ENCODE measurements at places on chromosomes 16 and 17.

GRCh38 chr17:49890852-49891251 is 43.0 kb upstream of the TAC4 start:
- no peak for DNase-seq

- no peak for DNase-seq
Observed at GRCh38 chr17:70308618-70309017, 139.3 kb downstream of the KCNJ2 start.

GRCh38 chr17:9908649-9909042 is 3.6 kb upstream of the RCVRN start:
- DNase-seq = no peak

DNA sequence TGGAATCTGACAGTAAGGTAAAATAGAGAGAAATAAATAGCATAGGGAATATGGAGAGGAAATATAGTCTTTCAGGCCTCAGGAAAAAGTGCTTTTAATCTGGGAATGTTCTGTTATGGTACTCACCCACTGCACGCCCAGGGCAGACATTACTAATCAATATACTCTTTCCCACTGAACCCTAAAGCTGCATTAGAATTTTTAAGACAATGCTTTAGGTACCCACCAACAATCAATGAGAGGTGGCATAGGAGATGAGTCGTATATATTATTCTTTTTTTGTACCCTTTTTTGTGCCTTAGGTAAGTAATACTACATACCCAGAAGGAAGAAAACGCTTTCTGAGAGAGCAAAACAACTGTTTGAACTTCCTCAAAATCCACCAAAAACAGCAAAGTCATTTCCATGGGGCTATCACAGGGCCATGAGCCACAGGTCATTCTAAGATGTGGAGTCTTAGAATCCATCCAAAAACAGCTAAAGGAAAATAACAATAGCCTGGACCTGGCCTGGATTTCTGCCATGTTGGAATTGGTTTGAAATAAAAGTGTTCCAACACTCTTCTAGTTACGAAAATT is 542.1 kb downstream of the XYLT1 start:
- no peak for DNase-seq

DNA sequence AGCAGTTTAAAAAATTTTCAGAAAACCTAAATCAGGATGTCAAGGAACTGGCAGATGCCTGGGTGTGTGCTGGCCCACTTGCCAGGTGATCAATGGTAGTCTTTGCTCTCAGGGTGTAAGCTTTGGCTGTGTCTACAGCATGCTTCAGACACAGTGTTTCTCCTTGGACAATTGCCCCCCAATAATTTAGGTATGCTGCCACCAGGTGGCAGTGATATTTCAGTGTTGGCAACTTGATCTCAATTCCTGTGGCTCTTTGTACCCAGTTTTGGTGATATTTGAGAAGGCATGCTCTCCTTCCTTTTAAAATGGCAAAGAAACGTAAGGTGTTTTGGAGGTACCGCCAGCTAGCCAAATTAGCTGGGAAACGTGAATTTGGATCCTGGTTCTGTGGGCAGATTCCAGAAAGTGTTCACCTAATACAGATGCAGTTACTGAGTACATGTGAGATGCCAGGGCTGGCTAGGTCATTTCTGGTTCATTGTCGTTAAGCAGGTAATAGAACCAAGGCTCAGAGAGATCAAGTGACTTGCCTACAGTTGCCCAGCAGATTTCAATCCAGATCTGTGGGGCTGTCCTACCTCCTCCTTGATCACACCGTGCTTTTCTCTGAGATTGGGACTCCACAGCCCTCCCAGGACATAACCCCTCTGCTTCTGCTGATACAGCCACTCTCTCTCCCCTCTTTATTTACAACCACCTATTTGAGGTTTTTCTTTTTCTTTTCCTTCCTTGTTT is 155.6 kb upstream of the PLCG2 start:
- peak; percentile 48 for DNase-seq

DNA sequence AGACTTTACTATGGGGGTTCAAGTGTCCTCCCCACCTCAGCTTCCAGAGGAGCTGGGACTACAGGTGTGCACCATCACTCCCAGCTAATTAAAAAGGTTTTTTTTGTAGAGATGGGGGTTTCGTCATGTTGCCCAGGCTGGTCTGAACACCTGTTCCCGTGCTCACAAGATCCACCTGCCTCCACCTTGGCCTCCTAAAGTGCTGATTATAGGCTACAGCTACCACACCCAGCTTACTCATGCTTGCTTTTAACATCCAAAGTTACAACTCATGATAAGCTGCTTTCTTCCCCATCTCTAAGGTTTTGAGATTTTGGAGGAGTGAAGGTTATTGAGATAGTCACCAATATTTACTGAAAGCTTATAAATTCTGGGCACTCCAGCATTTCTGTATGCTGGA is 2.6 kb downstream of the NUP88 start:
- no peak for DNase-seq

- no peak for DNase-seq
Observed at GRCh38 chr16:21145738-21146137, 4.9 kb downstream of the DNAH3 start.

GRCh38 chr16:55249936-55250335 is 74.1 kb upstream of the IRX6 start:
- no peak for DNase-seq

DNA sequence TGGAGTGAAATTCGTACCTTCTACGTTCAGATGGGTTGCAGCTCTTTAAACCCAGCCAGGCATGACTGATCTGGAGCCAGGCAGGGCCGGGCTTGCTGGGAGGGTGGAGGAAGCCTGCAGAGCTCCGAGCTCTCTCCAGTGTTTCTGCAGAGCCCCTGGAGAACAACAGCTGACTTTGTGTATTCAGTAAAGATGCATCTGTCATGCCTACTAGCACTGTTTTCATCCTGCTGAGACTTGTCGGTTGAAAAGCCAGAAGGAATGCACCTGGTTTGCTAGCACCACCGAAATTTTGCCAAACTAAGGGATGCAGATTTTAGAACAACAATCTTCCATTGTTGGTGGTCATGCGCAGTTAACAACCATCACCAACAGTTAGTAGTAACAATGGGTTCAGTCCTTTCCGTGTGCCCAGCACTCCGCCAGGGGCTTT is 22.4 kb upstream of the SCNN1B start:
- no peak for DNase-seq

DNA sequence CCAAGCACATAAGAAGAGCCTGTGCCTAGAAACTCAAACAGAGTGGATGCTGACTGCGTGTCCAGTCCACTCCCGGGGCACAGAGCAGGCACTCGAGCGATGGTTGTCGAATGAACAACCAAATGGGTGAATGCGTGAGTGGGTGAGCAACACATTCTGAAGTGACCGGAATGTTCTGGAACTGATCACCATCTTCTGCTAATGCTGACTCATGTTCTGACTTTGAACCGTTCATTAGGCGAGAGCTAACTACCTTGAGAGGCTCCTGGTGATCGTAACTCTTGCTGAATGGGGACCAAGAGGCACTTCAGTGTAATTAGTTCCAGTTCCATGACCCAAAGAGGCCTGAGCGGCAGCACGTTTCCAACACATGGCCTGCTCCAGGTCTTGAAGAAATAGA is 37.9 kb downstream of the IRF8 start:
- no peak for DNase-seq

DNA sequence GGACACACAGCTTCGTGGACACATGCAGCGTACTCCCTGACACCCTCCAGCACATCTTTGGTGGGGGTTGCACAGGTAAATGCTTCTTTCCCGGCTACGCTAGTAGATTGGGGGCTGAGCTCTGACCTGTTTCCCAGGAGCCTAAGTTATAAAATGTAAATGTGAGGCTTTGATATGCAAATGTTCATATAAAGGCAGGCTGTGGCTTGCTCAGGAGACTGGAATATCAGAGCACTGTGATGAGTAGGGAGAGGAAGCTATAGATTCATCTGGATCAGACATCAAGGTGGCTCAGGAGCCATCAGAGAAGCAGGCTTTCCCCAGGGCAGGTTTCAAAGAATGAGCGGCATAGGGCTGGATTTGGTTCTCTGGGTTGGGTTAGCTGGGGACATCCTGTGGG is 3.4 kb upstream of the ETV4 start:
- no peak for DNase-seq

GRCh38 chr17:47846716-47847340 is 4.1 kb downstream of the SP6 start:
- DNase-seq = no peak

DNA sequence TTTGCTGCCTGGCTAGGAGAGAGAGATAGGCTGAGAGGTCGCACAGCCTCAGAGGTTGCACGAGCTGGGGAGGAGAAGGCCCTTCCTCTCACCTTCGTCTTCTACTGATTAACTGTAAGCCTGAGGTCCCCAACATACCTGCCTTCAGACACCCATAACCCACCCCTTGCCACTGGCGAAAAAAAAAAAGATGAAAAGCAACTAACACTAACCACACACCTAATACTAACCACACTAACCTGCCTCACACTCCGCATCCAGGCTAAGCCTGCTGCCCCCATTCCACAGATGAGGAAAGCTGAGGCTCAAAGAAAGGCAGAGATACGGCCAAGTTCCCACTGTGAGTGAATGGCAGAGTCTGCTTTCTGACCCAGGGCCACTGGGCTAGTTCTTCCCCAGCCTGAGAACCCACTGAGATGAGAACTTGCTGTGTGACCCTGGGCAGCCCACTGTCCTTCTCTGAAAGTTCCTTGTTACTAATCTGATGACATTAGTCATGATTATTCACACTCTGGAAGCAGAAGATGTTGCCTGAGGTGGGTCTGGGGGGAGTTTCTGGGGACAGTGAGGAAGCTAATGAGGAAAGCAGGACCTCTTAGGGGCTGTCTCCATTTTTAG is 4.6 kb downstream of the IL21R start:
- peak; percentile 49 for DNase-seq

DNA sequence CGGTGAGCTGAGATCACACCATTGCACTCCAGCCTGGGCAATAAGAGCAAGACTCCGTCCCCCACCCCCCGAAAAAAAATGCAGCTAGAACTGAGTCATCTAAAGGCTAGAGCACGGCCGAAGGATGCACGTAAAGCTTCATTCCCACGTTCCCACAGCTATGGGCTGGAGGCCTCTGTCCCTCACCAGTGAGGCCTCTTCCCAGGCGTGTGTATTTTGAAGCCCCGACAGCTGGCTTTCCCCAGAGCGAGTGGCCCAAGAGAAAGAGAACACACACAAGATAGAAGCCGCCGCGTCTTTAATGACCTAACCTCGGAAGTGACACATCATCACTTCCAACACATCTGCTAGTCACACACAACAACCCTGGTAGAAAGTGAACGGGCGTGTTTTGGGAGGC is 6.6 kb upstream of the KCTD5 start:
- no peak for DNase-seq

DNA sequence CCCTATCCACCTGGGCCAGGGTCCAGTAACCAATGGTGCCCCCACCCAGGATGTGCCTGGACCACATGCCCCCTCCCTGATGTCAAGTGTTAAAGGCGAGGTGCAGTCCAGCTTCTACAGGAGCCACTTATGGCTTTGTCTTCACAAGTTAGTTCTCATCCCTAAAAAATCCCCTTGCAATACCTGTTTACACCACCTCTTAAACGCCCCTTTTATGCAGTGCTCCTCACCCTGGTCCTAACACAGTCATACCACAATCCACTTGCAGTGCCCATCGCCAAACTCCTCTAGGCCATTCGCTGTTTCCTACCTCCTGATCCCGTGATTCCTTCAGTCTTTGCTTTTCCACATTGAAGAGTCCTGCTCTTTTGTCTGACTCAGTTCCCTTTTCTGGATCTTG is 7.1 kb downstream of the GLYR1 start:
- no peak for DNase-seq

DNA sequence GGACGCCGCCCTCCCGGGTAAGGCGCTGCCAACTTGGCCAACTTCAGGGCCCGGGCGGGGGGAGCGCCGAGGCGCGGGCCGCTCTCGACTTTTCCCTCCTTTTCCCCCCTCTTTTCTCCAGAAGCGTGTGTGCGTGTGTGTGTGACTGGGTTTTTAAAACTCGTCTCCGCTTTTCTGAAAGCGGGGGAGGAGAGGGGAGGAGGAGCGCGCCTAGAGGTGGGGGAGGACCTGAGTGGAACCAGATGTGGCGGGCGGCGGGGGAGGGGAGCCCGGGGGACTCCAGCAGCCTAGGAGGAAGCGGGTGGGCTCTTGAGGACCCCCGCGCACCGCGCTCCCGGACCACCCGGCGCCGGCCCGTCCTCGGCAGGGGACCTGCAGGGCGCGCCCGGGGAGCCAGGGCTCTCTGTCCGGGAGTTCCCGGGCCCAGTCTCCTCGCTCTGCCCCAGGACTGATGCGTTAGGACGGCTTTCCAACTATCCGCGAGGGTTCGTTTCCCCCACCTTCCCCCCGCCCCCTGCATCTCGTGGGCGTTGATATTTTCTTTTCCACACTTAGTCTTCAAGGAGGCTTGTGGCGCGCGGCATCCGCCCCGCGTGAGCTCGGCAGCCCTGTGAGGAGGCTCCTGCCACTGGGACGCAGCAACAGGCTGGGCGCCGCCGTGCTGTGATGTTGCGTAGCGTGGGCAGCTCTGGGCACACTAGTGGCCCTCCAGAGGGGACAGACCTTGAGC is 599 bp downstream of the MRC2 start:
- DNase-seq = no peak

- no peak for DNase-seq
Observed at GRCh38 chr16:89383095-89384003, 107.0 kb downstream of the ANKRD11 start.

- DNase-seq = no peak
Observed at GRCh38 chr17:79548116-79548515, 62.7 kb downstream of the RBFOX3 start.

- no peak for DNase-seq
Observed at GRCh38 chr17:47265983-47266541, 12.4 kb downstream of the ITGB3 start.

- DNase-seq = no peak
Observed at GRCh38 chr17:27640790-27641189, 9.8 kb downstream of the LGALS9 start.

DNA sequence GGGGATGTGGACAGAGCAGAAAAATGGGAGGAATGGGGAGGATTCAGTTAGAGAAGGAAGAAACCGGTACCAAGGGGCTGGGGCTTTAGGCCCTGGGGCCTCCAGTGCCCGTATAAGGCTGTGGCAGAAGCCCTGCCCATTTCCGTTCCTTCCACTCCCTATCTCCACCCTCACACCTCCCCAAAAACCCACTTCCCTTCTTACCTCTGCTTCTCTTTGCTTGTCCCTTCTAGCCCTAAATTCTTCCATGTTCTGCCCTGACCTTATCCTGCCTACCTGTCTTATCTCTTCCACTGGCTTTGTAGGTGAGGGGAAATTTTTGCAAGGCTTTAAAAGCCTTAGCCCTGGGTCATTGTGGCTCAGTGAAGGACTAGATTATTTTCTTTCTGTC is 4.1 kb downstream of the RNF167 start:
- DNase-seq = peak; percentile 59

GRCh38 chr17:27495460-27495859 is 39.2 kb downstream of the KSR1 start:
- no peak for DNase-seq

- no peak for DNase-seq
Observed at GRCh38 chr16:28087675-28088300, 24.3 kb upstream of the GSG1L start.

- no peak for DNase-seq
Observed at GRCh38 chr17:45107293-45108010, 24.9 kb downstream of the PLCD3 start.

- DNase-seq = no peak
Observed at GRCh38 chr17:18262111-18262510, 1.6 kb downstream of the MIEF2 start.

- no peak for DNase-seq
Observed at GRCh38 chr16:15575293-15576049, 67.5 kb downstream of the MARF1 start.

- DNase-seq = no peak
Observed at GRCh38 chr17:73901661-73902415, 257.6 kb upstream of the SDK2 start.

GRCh38 chr16:81779536-81780320 is 637 bp downstream of the PLCG2 start:
- no peak for DNase-seq

GRCh38 chr16:8751481-8752311 is 45.7 kb downstream of the TMEM186 start:
- DNase-seq = no peak

All from activated CD4-positive, CD25-positive, alpha-beta regulatory T cell treated with anti-CD3 and anti-CD28 coated beads, Interleukin-2, amount 50 U/mL, for 72 hours (primary cell).